Naive thymus-derived CD8-positive, alpha-beta T cell (primary cell): ENCODE measurements at places on chromosomes 1 and 21. TPM values are rescaled to one million over a fixed set of nuclear protein-coding genes. Genes with fewer than 3 reads are reported as not detected.

FCAMR gene
- total RNA-seq = not detected

DNA sequence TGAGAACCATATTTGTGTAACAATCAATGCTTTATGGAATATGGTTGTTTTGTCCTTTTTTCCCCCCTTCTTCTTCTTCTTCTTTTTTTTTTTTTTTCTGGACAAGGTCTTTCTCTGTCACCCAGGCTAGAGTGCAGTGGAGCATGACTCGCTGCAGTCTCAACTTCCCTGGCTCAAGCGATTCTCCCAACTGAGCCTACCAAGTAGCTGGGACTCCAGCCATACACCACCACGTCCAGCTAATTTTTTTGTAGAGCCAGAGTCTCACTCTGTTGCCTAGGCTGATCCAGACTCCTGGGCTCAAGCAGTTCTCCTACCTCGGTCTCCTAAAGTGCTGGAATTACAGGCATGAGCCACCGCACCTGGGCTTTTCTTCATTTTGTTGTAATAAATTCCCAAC, 86.7 kb downstream of the FMN2 start:
- DNase-seq = no peak

- DNase-seq = no peak
Observed at GRCh38 chr1:59238333-59238934, 58.5 kb upstream of the FGGY start.

- no peak for DNase-seq
Observed at GRCh38 chr1:50270926-50271325, 152.3 kb downstream of the DMRTA2 start.

GSTM1 gene
- not detected for total RNA-seq

GRCh38 chr1:87106144-87106543, 191.7 kb downstream of the HS2ST1 start:
- no peak for DNase-seq

OPTC gene
- total RNA-seq = not detected

KCNA2 gene
- total RNA-seq = 0.23 TPM

DNA sequence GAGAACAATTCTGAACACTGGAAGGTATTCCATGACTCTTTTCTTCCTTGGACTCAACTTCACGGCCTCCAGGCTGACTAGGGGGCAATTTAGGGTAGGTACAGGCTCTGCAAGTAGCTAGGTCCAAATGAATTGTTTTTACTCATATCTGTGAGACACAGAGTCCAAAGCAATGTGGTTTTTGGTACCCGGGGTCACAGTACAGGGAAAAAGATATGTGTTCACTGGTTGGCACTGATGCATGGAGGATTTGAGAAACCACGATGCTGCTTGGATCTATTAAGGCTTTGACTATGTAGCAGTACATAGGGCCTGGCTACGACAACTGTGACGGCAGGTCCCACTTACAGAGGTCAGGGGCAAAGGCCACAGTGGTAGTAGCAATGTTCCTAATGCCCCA, 200.6 kb downstream of the DUSP10 start:
- no peak for DNase-seq

C1QC gene
- 1.5 TPM for total RNA-seq

PLA2G2F gene
- not detected for total RNA-seq

- DNase-seq = no peak
Observed at GRCh38 chr1:189597083-189597482, 880.6 kb downstream of the BRINP3 start.

DNA sequence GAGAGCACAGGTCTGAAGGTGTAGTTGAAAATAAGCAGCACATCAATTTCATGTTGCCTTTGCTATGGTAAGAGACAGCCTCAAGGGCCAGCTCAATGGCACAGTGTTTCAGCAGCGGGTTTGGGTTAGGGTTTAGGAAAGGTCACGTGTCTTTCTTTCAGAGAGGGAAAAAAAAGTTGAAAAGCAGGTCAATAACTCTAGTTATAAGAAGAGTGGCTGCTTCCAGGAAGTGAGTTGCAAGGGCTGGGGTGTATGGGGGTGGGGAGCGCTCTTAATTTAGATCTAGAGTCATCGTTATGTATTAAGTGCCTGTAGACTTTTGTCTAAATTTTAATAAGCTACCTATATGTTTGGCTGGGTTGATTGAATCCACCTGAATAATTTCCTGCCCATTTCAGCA, 118.5 kb upstream of the SPAG17 start:
- DNase-seq = no peak

DNA sequence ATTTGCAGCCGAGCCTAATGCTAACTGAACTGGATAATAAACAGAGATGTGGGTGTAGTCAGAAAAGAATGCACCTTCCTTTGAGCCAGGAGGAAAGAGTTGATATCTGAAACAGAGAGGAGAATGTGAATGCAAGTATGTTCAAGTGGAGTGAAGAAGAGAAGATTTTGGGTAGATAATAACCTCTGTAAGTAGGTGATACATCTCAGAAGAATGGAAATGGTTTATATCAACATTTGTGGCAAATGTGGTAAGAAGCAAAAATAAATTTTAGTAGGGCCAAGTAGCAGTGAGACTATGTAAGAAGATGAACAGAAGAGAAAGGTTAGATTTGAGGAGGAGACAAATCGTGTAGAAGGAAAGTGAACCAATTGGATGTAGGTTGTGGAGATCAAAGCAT, 1.7 kb upstream of the DNTTIP2 start:
- no peak for DNase-seq

DNA sequence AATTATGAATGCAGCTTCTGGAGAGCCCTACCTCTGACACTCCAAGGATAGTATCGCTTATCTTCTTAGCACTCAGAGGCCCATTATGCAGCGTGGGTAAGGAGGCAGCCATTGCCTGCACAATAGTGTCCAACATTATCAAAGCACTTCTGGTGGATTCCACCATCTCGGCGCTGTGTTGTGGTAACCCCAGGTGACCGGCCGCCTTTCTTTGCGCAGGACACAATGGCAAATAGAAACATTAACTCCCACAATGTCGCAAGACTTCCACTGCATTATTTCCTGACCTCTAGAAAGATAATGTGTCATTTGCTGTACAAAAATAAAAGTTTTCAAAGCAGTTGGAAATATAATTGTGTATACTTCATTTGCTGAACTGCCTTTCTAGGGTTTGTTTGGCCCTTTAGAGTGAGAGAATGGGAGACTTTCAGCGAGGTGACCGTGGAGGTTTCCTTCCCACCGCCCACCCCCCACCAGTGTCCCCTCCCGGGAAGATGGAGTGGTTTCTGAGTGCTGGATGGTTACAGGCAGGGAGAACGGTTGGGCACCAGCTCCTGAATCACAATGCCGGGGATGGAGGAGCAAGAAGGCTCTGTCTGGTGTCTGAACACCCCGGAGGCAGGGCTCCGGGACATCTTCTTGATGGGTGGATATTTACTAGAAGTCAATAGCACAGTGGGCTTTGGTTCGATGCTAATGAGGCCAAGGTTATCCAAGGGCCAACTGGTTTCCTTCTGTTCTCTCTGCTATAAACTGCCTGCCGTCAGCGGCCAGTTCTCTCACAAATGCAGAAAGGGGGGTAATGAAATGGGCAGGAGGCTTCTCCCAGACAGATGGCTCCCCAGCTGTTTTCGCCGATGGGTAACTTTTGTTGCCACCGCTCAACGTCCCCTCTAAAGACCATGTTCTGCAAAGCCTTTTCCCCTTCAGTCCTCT, 215.4 kb upstream of the PROX1 start:
- DNase-seq = no peak

- DNase-seq = no peak
Observed at GRCh38 chr1:222987674-222988076, 155.4 kb downstream of the TLR5 start.

- no peak for DNase-seq
Observed at GRCh38 chr1:159895836-159896545, 4.0 kb downstream of the CFAP45 start.
